ENCODE measurements at places on chromosomes 5 and 9.

DNA sequence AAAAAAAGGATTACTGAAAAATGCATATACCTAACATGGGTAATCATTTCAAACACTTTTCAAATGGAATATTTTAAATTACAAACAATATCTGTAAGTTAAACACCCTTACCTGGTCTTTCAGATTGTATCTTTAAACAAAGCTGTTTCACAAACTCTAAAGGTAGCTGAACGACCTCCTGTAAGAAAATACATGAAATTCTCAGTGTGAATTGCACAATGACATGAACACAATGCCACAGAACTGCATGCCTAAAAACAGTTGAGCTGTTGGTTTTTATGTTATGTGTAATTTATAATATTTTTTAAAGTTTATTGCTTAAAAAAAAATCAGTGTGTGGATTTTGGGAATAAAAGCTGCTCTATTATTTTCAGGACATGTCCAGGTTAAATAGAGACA is 17.5 kb downstream of the IPPK start:
- DNase-seq: no peak

DNA sequence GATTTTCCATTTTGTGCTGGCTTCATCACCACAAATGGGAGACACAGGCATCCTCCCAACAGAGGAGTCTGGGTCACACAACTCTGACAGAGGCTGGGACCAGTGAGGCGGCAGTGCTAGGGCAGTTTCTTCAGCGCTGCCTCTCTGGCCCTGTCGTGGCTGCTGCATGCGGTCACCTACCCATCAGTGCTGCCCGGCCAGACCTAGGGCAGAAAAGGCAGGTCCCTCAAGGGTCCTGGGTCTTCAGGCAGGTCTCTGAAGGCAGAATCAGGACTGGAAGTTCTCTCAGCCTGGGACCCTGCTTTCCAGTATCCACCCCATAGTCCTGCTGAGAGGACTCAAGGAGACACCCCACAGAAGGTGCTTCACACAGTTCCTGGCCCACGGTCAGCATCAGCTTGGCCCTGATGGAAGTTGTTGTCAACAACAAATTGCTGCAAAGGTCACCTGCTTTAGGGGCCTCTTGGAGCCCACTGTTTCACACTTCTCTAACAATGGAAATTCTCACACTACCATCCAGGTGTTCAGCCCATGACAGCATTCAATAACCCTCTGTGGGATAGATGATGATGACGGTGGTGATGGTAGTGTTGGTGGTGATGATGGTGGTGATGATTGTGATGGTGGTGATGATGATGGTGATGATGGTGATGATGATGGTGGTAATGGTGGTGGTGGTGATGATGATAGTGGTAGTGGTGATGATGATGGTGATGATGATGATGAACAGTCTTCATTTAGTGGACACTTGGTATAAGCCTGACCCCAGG is 146.4 kb upstream of the PPP1R26 start:
- no peak for DNase-seq

- DNase-seq: no peak
Observed at GRCh38 chr9:115411516-115411915, 293.6 kb upstream of the TNC start.

DNA sequence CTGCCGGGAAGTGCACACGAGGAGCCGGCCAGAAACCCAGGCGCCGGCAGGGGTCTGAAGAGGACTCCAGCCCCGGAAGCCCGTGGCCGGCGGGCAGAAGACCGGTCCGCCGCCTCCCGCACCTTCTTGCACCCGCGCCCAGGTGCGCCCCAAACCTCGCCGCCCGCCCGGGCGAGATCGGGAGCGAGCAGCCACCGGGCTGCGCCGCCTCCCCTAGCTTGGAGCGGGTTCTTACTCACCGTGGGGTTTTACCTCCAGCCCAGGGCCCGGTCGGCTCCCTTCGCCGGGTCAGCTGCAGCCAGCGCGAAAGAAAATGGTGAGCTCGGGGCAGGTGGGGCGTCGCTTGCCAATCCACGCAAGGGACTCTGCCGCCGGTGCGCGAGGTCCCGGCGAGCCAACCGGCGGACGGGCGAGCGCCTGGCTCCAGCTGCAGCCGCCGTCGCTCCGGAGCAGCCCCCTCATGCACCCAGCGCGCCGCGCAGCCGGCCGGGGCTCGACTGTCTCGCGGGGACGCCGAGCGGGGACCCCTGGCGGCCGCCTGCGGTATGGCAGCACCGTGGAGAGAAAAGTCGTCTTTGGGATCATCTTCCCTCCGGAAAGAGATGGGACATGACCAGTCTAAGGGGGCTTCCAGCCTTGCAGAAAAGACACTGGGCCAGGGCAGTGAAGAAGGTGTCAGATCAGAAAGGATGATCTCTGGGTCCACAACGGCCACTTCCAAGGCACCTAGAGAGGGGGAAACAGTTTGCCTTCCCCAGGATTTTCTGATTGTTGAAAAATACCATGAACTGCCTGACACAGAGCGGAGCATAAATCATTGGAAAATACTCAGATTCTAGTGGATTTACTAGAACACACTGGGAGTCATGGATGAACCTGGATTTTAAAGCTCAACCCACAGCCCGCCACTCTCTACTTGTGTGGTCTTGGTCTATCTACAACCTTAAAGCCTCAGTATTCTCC is at the start of gene MOB3B:
Gene MOB3B (minus strand): TSS at position 499 of the 963 bp plus-strand sequence. CDS start 74,264 bp downstream, outside the sequence.
- DNase-seq: peak; percentile 81

GRCh38 chr9:1460143-1460769 is 410.1 kb downstream of the DMRT2 start:
- DNase-seq: no peak

DNA sequence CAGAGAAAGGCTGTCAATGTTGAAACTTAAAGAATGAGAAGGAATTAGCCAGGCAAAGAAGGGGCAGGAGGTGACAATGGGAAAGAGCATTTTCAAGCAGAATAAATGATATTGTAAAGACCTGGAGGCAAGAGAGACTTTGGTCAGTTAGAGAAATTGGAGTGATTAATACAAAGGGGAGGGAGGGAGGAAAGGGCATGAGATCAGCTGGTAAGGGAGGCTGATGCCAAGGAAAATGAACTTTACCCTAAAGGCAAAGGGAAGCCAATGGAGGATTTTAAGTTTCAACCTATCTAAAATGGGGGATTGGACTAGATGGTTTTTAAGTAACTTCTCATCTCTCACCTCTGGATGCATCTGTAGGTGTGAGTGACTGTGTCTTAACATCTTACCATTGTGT is 23.3 kb downstream of the C5 start:
- no peak for DNase-seq

- DNase-seq: no peak
Observed at GRCh38 chr5:179237770-179238627, 107.3 kb downstream of the ADAMTS2 start.

Measured in naive B cell (primary cell).